ENCODE measurements at places on chromosomes 6 and 20.
A peak's percentile ranks its signal among the peaks of the same experiment; 100 is the strongest.

DNA sequence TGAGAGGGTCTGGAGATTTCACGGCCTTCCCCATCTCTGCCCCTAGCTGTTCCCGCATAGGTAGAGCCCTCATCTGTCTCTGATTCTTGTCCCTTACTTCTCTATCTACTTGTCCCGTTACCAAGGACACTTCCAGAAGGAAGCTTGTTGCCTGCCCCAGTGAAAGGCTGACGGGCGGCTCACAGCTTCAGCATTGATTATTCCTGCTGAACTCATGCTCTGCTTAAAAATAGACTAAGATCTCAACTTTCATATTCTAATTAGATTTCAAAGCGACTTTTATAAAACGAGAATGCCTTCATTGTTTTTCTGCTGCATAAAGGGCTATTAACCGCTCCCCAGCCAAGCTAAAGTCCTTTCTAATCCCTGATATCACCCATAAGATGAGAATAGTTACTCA, 31.1 kb upstream of the MAFB start:
- no peak for DNase-seq

DNA sequence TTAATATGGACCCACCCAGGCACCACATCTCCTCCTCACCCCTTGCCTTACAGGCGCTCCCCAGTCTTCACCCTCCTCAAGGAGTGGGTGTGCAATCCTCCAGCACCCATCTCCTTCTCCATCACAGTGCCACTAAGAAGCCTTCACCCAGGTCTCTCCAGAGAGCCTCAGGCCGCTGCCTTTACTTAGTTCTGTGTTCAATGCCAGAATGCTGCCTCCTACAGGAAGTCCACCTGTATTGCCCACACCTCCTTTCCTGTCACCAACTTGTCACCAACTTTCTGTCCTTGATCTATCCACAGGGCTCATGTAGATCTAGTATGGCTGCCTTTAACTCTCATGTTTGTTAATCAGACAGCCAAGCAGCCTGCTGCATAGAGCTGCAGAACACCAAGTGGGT, 586 bp upstream of the LST1 start:
- peak; percentile 44 for DNase-seq

- no peak for DNase-seq
Observed at GRCh38 chr6:135346747-135347146, 150.8 kb downstream of the AHI1 start.

GRCh38 chr20:18739751-18740166, 73.8 kb upstream of the SCP2D1 start:
- DNase-seq, result no peak

DNA sequence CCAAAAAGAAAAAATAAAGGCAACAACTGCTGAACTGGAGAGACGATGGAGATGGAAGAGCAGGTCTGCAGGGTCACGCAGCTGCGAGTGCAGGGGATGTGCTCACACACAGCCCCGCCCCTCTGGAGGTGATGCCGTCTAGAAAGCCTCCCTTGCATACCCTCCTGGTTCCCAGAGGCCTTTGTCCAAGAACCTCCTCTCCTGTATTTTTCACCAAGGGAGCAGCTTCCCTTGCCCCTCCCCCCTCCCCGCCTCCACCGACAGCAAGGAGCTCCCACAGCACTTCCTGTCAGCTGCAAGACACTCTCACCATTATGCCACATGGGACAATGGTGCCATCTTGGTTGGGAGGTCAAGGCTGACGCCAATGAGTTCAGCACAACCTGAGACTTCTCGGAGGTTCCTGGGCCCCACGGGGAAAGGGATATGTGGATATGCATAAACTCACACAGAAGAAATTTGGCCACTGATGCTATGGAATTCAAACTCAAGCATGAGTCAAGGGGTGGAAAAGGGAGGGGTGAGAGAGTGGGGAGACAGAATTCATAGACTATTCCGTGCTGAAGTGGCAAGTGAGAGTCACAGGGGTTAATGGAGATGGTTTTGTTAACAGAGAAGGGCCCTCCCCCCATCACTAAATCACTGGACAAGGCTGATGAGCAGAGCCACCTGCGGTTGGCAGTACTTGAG, 132.9 kb downstream of the SCML4 start:
- no peak for DNase-seq

GRCh38 chr6:47023573-47023972, 18.6 kb downstream of the ADGRF1 start:
- DNase-seq, result no peak

DNA sequence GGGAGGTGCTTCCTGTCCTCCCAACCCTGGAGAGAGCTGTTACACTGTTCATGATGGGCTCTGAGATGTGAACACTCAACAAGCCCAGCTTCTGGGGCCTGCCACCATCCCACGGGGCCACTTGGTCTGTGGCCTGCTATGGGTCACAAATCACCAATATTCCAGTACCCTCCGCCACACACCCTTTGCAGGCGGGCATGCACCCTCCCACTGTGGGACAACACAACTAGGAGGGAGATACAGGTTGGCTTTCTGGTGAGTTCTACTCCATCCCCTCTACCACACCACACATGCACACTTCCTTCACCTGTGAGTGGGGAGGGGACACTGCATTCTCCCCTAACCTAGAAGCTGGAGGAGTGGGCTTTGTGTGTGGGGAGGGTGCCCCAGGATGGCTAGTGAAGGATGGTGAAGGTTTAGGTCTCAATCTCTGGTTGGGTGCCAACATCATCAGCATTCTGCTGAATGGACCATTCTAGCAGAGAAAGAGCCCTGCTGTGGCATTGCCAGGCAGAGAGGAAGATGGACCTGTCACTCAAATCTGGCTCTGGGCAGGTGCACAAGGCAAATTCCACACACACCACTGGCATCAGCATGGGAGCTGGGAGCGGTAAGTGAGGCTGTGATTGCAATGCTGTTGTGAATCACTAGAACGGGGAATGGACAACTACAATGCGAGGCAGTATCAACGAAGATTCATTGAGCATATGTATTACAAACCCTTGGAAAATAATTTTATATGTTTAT, 175.1 kb downstream of the THBS2 start:
- no peak for DNase-seq

DNA sequence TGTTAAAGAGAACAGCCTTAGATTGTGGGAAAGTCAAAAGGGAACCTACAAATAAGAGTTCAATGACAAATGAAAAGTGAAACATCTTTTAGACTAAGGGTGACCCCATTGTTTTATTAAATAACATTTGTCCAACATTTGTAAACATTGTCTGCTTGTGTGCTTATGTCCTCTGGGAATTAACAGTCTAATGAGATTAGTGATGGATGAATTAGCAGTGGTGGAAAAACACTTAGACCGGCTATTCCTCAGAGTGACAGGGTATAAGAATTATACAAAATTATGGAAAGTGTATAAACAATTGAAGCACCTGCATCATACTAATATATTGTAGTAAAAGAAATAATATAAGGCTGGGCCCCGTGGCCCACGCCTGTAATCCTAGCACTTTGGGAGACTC, 29.3 kb upstream of the HFE start:
- DNase-seq, result no peak

GRCh38 chr6:27422651-27423332, 34.2 kb downstream of the ZNF391 start:
- no peak for DNase-seq

DNA sequence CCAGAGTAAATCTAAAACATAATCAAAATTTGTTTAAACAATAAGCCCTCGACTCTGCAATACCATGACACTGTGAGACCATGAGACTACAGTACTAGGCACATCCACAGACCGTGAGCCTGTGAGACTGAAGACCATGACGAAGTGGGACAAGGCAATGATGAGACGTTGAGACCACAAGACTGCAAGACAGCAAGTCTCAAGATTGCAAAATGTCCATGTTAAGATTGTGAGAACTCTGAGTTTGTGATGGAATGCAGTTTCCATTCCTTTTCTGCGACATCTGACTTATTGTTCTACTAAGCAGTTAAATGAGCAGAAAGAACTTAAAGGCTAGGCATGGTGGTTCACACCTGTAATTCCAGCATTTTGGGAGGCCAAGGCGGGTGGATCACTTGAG, 102.1 kb upstream of the PHACTR1 start:
- DNase-seq, result no peak

GRCh38 chr6:128659878-128660622, 139.7 kb upstream of the PTPRK start:
- no peak for DNase-seq

GRCh38 chr20:47664068-47664437, 121.2 kb downstream of the SULF2 start:
- DNase-seq, result no peak

DNA sequence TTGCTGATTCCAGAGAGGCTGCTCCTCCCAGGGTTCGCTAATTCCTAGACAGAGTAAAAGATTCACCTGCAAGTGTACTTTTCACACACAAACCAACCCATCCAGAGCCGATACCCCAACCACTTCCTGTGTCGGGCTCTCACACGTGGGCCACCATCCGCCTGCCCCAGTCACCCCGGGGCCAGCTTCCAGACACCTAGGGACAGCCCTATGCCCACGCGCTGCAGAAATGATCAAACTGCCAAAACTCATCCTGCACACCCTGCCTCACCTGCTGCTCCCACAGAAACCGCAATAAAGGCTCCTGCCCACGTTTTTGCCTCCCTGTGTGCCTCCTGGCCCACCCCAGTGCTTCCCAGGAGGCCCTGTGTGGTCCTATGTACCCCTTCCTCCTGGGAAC, 59.5 kb downstream of the PSMG4 start:
- no peak for DNase-seq

GRCh38 chr6:26543953-26544352, 5.8 kb downstream of the HMGN4 start:
- peak; percentile 15 for DNase-seq

GRCh38 chr20:1390581-1391403, 2.1 kb downstream of the FKBP1A start:
- no peak for DNase-seq

DNA sequence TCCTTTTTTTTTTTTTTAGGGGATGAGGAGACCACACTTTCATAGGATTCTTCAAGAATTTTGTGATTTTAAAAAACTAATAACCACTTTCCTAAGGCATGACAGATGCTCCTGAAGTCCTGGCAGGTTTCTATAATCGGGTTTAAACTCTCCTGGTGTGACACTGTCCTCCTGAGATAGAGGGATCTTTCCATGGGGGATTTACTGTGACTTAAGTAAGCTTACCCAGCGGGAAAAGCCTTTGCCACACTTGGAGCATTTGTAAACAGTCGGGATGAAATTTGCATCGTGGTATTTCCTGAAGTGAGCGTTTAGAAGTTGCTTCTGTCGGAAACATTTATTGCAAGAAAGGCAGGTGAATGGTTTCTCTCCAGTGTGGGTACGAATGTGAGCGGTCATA, 16.6 kb downstream of the CTCFL start:
- DNase-seq, result no peak

DNA sequence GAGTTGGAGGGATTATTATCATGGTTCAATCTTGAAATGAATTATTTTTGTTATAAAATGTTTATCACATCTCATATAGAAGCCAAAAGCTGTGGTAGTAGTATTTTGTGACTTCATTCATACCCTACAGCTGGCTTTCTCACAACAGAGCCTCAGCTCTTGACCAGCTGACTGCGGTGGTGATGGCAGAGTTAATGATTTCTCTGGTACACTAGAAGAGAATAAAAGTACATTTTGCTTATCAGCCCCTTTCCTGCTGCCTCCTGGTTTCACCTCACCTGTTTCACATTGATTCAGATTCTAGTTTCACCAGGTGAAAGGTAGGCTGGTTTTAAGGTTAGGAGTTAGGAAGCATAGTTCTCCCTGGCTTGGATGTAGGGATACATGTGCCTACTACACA, 55.7 kb downstream of the AFG1L start:
- no peak for DNase-seq

- no peak for DNase-seq
Observed at GRCh38 chr6:25465941-25466340, 186.1 kb upstream of the SCGN start.

DNA sequence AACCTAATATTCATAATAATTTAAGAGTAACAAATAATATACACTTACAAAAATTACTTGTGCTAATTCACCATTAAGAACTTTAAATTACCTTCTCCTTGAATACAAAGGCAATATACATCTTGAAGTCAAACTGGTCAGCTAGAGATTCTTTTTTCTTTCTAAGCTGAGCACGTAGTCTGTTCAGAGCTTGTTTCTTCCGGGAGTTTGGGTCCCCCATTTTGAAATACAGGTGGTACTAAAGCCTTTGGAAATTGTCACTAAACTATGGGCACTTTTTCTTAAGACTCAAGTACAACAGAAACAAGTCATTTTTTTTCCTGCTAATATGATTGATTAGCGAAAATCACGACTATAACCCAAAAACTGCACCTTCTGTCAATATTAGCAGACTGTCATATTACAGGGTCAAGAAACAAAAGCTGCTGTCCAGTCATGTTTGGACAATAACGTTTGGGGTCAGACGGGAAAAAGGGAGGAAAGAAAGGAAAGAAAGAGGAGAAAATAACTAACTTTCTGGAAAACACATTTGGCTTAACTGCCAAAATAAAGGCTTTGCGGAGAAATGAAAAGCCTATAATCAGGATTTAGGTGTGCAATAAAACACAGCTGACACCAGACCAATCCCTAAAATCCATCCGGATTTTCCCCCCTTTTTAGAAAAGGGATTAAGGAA, 367 bp downstream of the C6orf62 start:
- DNase-seq, result peak; percentile 32

DNA sequence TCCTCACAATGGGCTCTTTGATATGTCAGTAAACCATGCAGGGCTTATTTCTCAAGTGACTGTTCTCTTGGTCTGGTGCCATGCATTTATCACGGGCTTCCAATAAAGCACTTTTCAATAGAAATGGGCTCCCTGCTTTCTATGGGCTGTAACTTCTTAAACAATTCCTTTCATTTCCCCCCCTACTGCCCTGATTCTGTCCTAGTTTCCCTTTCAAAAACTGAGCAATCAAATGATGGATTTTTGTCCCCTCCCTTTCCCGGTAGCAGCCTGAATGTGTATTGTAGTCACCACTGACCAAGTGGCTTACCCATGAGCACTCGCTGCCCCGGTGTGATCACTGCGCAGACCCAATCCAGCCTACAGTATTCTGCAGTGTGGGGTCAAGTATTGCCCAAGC, 13.9 kb downstream of the RPS10 start:
- DNase-seq, result no peak

- no peak for DNase-seq
Observed at GRCh38 chr6:150251566-150252186, 108.8 kb downstream of the PPP1R14C start.

Data from erythroblast (primary cell).